ENCODE measurements at places on chromosomes 7 and 10. TPM values are rescaled to one million over a fixed set of nuclear protein-coding genes. Genes with fewer than 3 reads are reported as not detected.

The GPR146 gene
- total RNA-seq = 30.6 TPM

The ZNF735 gene
- not detected for total RNA-seq

The PTPN20 gene
- 14.3 TPM for total RNA-seq

The BUD23 gene
- total RNA-seq = 81.1 TPM

The HSPB1 gene
- 3,139 TPM for total RNA-seq

The NAT16 gene
- total RNA-seq = not detected

The C7orf25 gene
- 4.2 TPM for total RNA-seq

The CH25H gene
- total RNA-seq = 0.14 TPM

The VAX1 gene
- not detected for total RNA-seq

The PIP gene
- not detected for total RNA-seq

The HBP1 gene
- 65.8 TPM for total RNA-seq

The LRRN3 gene
- total RNA-seq = 12.4 TPM

The OIT3 gene
- not detected for total RNA-seq

The ZNF394 gene
- total RNA-seq = 17.6 TPM

The SPDYE9 gene
- total RNA-seq = not detected

The IDI2 gene
- 0.30 TPM for total RNA-seq

The CYP26C1 gene
- total RNA-seq = 0.05 TPM

The CALCR gene
- total RNA-seq = 0.05 TPM

The CUBN gene
- total RNA-seq = 0.92 TPM

The CPVL gene
- total RNA-seq = 50.6 TPM

The ADAMTS14 gene
- total RNA-seq = 0.43 TPM
